ENCODE measurements at places on chromosomes 3 and 15. TPM values are rescaled to one million over a fixed set of nuclear protein-coding genes. Genes with fewer than 3 reads are reported as not detected.

DNA sequence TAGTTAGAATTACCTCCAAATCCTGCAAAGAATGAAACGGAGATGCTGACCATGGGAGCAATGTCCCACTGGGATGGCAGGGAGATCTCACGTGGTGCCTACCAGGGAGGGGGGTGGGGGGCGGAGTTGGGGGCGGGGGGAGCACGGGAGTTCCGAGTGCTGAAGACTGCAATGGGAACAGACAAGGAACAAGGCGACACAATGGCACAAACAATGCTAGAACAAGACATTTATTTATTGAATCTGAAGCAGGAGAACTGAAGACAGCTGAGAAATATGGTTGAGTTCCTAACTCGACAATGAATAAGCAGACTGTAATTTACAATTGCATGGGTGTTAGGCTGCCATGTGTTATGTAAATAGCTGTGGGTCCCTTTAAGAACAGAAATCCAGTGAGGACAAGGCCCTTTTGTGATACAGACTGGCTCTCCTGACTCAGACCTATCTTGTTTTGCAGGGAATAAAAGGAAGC, 91.2 kb downstream of the AQP9 start:
- no peak for DNase-seq

DNA sequence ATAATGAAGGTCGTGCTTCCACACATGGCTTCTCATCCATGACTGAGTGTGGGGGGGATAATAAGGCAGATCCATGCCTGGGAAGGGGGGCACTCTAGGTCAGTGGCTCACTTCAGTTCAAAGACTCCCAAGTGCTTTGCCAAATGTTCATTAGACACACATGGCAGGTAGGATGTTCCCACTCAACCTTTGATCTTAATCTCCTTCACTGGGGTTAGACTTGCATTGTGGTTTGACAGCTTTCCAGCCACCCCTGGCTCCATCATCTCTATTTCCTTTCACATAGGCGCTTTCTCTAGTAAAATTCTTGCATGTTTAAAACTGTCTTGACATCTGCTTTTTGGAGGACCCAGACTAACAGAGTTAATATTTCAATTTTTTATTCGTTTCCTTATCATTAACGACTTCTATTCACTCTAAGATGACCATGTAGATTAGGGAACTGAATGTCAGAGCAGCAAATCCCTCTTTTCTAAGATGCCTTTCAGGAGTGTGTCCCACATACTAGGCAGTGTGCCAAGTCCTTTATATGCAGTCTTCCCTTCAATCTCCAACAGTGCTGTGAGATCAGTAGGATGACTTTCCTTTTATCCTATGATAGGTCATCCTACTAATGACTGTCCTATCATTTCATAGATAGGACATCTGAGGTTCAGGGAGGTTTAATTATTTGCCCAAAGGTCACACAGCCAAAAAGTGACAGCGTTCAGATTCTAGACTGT, 57.9 kb downstream of the BTD start:
- DNase-seq, result no peak

DNA sequence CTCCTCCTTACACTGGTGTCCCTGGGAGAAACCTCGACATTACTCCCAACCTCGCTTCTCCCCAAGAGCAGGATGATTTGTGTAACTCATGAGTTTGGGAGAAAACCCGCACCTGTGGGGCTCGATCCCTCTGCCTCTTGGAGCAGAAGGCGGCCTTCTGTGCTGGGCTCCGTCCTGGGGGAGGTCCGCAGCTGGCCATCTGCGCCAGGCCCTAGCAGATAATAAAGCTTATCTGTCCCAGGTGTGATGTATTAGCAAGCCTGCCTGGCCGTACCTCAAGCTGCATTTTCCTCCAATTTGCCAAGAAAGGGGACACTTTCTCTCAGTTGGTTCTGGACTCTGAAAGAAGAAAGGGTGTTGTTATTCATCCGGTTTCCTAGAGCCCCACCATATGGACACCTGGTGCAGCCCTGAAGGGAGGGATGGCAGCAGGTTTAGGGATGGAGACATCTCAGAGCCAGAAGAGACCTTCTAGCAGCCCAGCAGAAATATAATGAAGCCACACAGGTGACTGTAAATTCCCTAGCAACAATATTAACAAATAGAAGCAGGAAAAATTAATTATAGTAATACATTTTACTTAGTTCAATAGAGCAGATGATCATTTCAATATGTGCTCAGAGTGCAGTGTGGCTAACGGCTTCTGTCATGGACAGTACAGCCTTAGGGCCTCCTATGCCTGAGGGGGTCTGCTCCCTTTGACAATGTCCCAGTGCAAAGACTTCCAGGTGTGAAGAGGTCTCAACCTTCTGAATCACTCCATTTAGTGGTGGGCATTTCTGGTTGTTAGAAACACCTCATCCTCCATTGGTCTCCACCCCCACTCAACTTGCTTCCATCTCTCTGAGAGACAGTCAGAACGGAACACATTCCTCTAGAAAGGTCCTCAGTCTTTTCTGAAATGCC, 94.8 kb downstream of the CPN2 start:
- no peak for DNase-seq

The GLDN gene
- not detected for total RNA-seq

DNA sequence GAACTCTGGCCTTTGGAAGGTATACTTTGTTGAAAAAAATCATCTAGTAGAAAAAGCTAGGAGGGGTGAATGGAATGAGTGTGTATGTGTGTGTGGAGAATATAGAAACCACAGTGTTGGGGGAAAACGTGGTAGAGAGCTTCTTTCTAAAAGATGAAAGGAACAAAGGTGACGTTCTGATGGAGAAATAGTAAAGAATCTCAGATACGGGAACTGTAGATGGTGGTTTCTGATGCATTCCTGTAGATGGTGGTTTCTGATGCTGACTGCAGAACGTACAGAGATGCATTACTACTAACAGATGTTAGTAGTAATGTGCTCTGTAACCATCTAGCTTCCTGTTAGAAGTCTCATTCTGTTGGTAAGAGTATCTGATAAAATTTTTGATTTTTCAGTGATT, 60.2 kb downstream of the VPS8 start:
- no peak for DNase-seq

DNA sequence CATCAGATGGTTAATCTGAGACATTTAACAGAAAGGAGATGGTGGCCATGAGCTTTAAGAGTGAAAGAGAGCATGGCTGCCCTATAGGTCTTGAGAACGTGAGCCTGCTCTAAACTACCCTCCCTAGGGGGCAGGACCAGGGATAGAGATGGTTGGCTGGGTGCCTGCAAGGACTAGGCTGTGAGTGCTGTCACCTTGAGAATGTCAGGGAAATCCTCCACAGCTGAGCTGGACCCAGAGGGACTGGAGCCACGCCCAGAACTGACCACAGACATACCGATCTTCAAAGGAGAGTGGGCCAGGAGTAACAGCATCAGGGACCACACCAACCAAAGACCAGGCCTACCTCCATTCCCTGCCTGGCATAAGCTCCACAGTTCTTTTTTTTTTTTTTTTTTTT, 53.6 kb upstream of the UBE2E1 start:
- DNase-seq, result no peak

The GABRR3 gene
- not detected for total RNA-seq

- no peak for DNase-seq
These were observed 43.2 kb upstream of the BOC start for GRCh38 chr3:113167825-113168801.

DNA sequence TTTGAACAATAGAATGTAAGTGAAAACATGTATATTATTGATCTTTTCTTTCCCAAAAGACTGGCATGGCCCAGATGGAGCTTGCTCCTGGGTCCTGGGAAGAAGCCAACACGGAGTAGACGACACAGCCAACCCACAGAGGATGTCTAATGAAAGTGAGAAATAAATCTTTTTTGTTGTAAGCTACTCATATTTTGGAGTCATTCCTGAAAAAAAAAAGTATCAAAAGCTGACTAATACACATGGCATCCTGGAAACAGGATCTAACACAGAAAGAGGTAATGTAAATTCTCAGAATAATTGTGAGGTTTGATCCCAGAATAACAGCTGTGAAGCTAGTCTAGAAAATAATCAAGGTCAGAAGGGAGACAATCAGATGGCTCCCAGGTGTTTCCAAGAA, 12.6 kb upstream of the FRMD5 start:
- DNase-seq, result no peak

DNA sequence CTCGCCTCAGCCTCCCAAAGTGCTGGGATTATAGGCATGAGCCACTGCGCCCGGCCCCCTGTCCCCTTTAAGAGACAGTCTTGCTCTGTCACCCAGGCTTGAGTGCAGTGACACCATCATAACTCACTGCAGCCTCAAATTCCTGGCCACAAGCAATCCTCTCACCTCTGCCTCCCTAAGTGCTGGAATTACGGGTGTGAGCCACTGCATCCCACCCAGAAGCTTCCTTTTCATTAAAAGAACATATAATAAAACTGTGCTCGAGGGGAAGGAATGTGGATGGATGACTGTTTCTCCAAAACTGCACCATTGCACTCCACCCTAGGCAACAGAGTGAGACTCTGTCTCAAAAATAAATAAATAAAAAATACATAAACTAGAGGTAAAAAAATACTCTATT, 70.1 kb downstream of the NCEH1 start:
- no peak for DNase-seq

Measured in activated CD4-positive, alpha-beta T cell treated with anti-CD3 and anti-CD28 coated beads, Interleukin-2, amount 10 ng/mL, durations not matched to agents 7 days and 5 days (primary cell).